ENCODE measurements at places on chromosomes 12 and 14.

- no peak for DNase-seq
Measured at GRCh38 chr14:29030121-29030520, 263.5 kb downstream of the FOXG1 start.

DNA sequence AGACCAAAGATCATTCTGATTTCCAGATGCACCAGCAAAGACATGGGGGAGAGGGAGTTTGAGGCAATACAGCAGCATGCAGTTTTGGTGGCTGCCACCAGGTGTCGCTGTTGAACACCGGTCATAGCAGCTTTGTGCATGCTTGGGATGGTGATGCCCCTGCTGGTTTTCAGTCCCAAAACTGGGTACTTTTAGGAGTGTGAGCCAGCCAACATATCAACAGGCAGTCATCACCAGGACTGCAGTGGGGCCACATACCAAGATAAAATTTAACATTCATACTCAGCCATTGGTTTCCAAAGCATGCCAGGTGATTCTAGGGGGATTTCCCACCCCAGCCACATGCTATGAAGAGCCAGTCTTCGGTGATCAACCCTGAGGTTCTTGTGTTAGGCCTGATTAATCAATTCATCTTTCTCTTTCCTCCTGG, 64.2 kb downstream of the PHETA1 start:
- peak; percentile 58 for DNase-seq

GRCh38 chr12:8065991-8066594, at the start of gene C3AR1:
TSS of gene C3AR1 (minus strand) at chr12:8066359. CDS start at chr12:8060185, 6,174 bp downstream.
- peak; percentile 25 for DNase-seq

DNA sequence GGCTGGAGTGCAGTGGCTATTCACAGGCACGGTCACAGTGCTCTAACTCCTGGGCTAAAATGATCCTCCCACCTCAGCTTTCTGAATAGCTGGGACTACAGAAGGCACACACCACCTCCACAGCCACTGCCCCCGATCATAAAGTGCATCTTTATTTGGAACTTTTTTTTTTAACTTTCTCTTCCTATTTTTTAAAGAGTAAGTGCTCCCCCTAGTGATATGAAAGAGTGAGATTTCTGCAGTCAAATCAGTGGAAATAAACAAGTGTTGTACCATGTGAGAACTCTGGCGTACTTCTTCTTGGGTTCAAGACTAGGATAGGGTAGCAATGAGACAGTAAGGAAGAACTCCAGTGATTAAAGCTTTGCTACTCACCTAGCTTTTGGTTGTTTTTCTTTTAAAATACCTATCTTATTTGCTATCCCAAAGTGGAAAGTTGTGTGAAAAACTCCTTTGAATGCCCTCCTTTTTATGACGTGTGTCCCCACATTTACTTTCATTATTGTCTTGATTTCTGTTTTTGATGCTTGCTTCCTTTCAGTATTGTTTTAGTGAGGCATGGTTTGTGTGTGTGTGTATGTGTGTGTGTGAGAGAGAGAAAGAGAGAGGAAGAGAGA, 6.6 kb downstream of the PPP4R4 start:
- DNase-seq: no peak

DNA sequence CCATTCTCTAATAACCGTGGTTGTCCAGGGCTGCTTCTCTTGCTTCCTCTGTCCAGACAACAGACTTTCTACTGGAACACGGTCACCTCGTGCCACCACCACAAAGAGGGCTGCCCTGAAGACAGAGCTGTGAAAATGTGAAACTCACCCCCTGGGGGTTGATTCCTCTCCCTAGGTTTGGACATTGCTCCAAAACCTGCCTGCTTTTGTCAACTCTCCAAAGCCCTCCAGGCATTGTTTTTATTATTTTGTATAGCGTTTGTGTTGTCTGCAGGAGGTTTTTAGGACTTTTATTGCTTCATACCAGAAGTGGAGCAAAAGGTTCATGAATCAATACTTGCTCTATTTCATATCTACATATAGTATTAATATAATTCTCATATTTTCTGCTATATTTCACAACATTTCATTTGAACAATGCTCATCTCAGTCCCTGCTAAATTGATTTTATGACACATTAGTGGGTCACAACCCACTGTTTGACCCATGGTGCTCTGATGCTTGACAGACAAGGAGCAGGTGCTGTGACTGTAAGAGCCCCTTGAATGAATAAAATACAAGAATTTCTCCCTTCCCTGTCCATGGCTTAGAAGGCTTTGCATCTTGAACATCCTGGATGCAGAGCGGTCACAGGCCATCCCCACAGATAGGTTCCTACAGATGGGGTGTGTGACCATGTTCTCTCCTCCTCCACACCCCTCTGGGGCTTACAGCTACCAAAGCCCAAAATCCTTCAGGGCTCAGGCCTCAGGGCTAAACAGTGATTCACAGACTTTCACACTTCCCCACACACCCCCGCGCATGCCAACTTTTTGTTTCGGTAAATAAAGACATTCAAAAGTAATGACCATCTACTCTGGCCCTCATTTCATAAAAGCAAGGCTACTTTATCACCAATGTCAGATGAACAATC, 20.6 kb upstream of the EML1 start:
- no peak for DNase-seq

- no peak for DNase-seq
Measured at GRCh38 chr12:47835006-47835830, 15.5 kb upstream of the HDAC7 start.

DNA sequence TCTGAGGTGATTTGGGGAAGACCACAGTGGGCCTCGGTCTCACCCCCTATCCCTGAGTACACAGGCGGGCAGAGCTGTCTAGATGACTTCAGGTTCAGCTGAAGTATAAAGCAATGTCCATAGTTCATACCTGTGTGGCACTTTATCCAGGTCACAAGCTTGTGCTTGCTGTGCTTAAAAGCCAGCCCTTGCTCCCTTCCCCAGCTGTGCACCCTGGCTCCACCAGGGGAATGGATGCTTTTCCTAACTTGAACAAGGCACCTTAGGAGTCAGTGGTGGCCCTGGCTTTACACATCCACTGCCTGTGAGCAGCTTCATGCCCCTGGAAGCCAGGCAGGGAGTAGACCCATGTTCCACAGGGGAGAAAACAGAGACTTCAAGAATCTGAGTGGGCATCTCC, 5.5 kb downstream of the CARMIL3 start:
- DNase-seq: no peak

DNA sequence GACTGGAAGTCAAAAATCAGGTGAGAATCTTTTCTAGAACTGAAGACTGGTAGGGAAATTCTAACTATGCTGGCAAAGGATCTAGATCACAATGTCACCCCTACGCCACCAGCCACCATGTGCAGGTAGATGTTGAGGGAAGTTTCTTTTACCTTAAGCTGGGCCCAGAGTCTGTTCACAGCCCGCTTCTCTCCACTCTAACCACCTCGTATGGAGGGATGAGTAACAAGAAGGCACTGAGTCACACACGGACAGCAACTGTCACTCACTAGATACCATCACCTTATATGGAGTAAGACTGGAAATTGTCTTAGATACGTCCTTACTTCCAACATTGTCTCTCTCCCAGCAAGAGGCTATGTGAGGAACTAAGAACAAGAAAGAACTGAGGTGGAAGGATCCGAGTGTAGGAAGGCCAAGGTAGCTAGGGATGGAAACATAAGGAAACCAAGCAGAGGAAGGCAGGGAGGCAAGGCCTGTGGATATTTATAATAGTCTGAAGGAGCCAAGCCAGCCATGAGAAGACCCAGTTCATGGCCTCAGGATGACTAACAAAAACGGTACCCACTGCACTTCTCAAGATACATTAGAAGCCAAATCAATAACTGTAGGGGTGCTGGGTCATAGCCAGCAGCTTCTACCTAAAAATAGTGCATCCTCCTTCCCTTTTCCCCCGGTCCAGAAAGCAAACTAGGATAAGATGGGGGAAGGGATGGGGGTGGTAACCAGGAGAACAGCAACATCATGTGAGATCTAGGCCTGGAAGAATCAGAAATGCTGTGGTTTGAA, 15.5 kb downstream of the REM2 start:
- peak; percentile 48 for DNase-seq

GRCh38 chr12:77795699-77796098, 35.0 kb upstream of the NAV3 start:
- no peak for DNase-seq

DNA sequence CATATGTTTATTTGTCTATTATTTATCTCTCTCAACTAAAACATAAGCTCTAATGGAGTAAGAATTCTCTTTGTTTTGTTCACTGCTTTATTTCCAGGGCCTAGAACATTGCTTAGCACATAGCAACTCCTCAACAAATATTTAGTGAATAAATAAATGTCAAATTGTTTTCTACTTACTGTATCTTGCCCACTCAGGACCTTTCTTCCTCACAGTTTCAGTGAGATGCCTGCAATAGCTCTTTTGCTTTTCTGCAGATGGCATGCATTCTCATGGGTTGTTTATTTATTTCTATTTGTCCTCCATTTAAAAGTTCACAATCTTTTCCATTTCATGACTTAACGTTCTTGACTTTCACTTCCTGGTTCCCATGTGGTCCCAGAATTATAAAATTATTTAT, 94.9 kb upstream of the TTC7B start:
- no peak for DNase-seq

- DNase-seq: no peak
Measured at GRCh38 chr14:22997676-22998323, 12.1 kb downstream of the C14orf93 start.

GRCh38 chr14:73014105-73014504, 12.8 kb downstream of the ZFYVE1 start:
- no peak for DNase-seq

- no peak for DNase-seq
Measured at GRCh38 chr12:124727264-124727800, 136.3 kb downstream of the SCARB1 start.

DNA sequence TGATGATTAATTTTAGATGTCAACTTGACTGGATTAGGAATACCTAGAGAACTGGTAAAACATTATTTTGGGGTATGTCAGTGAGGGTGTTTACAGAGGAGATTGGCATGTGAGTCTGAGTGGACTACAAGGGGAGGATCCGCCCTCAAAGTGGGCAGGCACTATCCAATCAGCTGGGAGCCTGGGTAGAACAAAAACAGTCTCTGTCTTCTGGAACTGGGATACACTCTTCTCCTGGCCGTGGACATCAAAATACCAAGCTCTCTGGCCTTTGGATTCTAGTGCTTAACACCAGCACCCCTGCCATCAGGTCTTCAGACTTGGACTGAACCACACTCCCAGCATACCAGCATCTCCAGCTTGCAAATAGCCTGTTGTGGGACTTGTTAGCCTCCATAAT, 4.4 kb upstream of the SCAF11 start:
- no peak for DNase-seq

DNA sequence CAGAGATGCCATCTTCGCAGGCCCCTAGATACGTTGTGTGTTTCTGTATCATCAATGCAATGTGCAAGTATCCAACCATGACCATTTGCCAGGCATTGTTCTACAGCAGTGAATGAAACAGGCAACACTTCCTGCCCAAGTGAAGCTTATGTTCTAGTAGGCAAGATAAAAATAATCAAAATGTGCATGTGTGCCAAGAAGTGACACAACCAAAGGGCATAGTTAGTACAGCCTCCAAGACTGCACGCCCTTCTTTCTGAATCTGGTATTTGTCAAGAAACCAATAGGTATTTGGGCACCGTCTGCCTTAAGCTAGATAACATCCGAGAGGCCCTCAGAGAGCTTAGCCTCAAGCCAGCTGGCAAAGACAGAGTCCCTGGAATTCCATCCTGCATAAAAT, 152.0 kb downstream of the TMEM132C start:
- DNase-seq: no peak

DNA sequence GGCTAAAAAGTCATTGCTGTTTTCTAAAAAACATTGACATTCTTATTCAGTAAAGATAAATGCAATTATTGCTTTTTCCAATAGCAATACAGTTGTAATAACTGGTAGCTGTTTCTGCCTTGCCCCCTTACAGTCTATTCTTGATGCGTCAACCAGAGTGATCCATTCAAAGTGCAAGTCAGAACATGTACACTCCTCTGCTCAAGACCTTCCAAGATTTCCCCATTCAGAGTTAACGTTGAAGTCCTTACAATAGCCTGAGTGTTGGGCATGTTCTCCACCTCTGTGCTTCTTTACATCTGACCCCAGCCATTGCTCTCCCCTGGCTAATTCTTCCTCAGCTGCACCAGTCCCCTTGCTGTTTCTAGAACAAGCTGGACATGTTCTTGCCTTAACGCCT, 24.3 kb downstream of the VRK1 start:
- DNase-seq: no peak

GRCh38 chr12:50934371-50934851, 17.9 kb upstream of the HIGD1C start:
- DNase-seq: no peak

- no peak for DNase-seq
Measured at GRCh38 chr14:100546051-100546443, 41.2 kb downstream of the BEGAIN start.

DNA sequence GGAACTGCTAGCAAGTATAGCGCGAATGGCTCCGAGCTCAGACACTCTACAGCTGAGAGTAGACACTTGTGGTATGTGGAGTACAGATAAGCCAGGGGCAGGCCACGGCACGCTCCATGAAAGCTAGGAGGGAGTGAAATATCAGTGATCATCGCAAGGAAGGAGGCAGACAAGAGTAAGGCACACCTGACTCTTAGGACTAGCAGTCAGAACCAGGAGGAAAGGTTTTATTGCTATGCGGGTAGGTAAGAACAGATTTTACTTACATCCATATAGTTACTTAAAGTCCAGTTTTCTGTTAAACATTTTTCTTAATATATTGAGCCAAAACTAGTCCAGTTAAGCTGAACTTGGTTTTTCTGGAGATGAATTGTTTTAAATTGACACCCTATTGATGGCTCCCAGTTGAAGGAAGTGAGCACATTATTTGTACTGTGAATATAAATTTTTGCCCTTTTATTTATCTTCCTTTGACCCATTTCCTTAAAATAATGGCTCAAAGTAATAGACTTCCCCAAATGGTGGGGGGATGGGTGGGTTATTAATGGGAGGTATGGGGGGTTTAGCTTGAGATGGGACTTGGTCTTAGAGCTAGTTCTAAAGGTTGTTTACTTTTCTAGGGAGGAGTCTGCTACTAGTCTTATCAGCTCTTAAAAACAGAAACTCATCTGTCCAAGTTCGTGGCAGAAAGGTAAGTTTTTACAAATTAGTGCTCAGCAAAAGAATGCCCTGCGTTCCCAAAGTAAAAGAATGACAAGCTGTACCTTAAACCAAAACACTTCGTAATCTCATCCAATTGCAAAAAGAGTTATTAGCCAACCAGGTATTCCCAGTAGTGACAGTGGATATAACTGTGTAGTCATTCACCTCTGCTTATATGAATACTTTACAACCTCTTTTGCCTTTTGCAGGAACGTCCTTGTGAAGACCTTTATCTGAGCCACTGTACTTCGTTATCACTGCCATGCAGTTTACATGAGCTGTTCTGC, 5.8 kb downstream of the HNRNPA1 start:
- no peak for DNase-seq

DNA sequence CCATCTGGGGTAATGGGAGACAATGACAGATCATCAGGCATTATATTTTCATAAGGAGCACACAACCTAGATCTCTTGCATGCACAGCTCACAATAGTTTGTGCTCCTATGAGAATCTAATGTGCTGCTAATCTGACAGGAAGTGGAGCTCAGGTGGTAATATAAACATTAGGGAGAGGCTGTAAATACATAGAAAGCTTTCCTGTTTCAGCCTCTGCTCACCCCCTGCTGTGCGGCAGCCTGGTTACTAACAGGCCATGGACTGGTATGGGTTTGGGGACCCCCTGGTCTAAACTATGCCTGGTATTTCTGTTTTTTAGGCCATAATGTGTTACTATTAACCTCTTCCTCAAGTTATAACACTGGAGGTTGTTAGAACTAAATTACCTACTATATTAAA, 1373.7 kb downstream of the LRFN5 start:
- DNase-seq: no peak

GRCh38 chr14:53367644-53368026, 214.5 kb upstream of the DDHD1 start:
- no peak for DNase-seq
